Cardiac muscle cell (in vitro differentiated cells and primary cell): ENCODE measurements at places on chromosomes 5 and 9. TPM values are rescaled to one million over a fixed set of nuclear protein-coding genes. Genes with fewer than 3 reads are reported as not detected.
A peak's percentile ranks its signal among the peaks of the same experiment; 100 is the strongest.

DNA sequence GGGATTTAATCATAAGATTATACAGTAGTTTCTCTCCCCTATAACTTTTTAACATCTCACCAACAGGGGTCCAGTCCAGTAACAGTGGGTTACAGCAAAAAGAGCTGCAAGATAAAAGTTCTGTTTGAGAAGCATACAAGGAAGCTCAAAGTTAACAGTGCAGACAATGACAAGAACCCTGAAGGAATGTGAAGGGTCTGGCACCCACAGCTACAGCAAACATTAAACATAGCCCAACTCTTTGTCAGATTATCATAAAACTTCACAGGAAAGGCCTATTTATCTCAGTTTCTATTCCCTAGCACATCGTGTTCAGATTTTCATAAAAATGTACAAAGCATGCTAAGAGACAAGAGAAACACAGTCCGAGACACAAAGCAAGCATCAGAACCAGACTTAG is 309.4 kb downstream of the DIRAS2 start:
- no peaks in the 10 kb centered on the region for H3K36me3 ChIP-seq
- H3K27ac ChIP-seq: peak overlapping the region; percentile 85
- H3K4me1 ChIP-seq: peaks cover 52% of the 10 kb centered on the region
- H3K4me3 ChIP-seq: no peak overlapping the region

GRCh38 chr5:149011084-149011483 is 51.8 kb downstream of the SH3TC2 start:
- no peak overlapping the region for H3K27ac ChIP-seq
- no peak overlapping the region for H3K4me3 ChIP-seq
- no peaks in the 10 kb centered on the region for H3K4me1 ChIP-seq

- no peaks in the 10 kb centered on the region for H3K36me3 ChIP-seq
- no peak overlapping the region for H3K27ac ChIP-seq
- no peaks in the 10 kb centered on the region for H3K27me3 ChIP-seq
- H3K4me1 ChIP-seq: peaks cover 18% of the 10 kb centered on the region
- no peak for DNase-seq
These were observed 203.8 kb downstream of the TSSK1B start for GRCh38 chr5:113230711-113231652.

- H3K27me3 ChIP-seq: no peaks in the 10 kb centered on the region
- H3K4me3 ChIP-seq: no peak overlapping the region
- no peak for DNase-seq
- H3K4me1 ChIP-seq: peaks cover 14% of the 10 kb centered on the region
These were observed 252.9 kb downstream of the MAT2B start for GRCh38 chr5:163758283-163758711.

SPARC gene
- 130 and 216 TPM in 2 replicates for total RNA-seq

DNA sequence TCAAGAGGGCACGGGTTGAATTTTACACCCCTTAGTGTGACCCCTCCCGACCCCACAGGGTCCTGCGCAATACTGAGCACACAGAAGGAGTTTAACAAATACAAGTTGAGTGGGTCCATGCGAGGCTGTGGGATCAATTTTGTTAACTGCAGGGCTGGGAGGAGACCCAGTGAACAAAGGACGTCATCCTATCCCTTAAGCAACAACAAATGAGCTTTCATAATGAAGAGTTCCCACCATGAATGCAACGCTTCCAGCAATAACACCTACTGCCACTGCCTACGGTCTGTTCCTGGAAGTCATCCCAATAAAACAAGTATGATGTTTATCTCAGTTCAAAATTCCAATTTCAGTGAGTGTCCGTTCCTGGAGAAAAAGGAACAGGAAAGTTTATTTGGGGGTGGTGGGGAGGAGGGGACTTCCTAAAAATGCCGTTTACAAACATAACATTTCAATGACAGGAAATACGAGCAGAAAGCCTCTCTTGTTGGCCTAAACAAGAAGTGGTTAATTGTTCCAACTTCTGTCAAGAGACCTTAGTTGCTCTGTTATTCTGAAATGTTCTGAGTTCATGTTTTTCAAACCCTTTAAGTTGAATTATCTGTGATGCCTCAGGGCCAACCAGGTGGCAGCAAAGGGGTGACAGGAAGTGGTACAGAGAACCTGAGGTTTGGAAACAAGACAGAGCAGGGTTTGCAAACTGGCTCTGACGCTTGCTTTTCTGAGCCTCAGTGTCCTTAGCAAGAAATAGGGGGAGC is 65.8 kb upstream of the PLPP6 start:
- no peak overlapping the region for H3K27ac ChIP-seq
- DNase-seq: no peak
- no peaks in the 10 kb centered on the region for H3K4me1 ChIP-seq
- no peaks in the 10 kb centered on the region for H3K36me3 ChIP-seq

DNA sequence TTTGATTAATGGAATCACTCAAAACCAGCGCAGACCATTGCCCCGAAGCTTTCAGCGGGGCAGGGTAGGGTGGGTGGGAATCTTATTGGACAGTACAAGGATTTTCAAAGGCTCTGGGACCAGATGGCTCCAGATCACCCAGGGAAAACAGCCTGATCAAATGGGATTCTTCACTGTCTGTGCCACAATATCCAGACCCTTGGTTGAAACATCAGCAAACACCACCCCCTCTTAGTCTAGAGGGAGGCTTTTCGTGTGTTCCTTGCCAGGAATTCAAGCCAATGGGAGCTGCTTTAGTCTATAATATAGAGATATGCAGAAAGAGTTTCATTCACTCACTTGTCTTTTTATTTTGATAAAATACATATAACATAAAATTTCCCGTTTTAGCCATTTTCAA is 1.7 kb downstream of the GFI1B start:
- H3K27me3 ChIP-seq: peaks cover 49% of the 10 kb centered on the region
- H3K36me3 ChIP-seq: no peaks in the 10 kb centered on the region
- H3K27ac ChIP-seq: no peak overlapping the region
- no peak for DNase-seq
- peaks cover 5% of the 10 kb centered on the region for H3K4me1 ChIP-seq

RAB3C gene
- 0.69 and 1.8 TPM in 2 replicates for total RNA-seq

DNA sequence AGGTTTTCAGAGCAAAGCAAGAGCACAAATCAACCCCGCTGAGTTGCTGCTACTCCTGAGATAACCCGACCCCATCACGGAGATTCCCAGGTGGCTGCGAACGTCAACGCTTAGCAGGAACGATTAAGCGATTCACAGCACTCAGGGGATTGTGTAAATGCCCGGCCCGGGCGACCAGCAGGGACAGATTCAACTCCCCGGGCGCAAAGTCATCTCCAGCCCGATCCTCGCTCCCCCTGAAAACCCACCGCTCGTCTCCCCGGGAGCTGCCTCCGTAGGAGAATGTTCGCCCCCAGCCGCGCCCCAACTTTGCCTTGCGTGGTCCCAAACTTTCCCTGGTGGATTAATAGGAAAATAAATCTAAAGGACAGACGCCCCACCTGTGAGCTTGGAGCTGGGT is 685 bp downstream of the SLC24A2 start:
- H3K36me3 ChIP-seq: no peaks in the 10 kb centered on the region
- peaks cover 71% of the 10 kb centered on the region for H3K27me3 ChIP-seq

GRCh38 chr5:102796498-102796897 is 41.4 kb downstream of the PAM start:
- H3K27ac ChIP-seq: no peak overlapping the region
- no peaks in the 10 kb centered on the region for H3K36me3 ChIP-seq
- H3K27me3 ChIP-seq: no peaks in the 10 kb centered on the region

DNA sequence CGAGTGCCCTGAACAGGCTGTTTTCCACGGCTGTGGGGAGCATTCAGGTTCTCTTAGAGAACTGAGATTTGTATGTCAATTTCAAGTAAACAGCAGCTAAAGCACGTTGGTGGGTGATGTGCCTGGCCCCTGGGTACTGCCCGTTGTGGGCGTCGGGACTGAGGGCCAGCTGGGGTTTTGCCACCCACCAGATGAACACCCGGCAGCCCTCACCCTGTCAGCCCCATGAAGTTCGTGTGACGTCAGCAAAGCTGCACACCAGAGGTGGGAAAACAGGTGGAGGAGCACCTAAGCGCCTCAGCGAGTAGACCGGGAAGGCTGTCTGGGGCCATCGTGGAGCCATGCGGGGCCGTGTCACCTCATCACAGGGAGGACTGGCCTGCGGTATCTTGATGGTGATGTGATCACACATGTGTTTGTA is 9.2 kb downstream of the CEP72 start:
- DNase-seq: no peak
- no peaks in the 10 kb centered on the region for H3K27me3 ChIP-seq
- H3K4me1 ChIP-seq: no peaks in the 10 kb centered on the region

EMB gene
- total RNA-seq: 1.8 and 3.8 TPM in 2 replicates

GRCh38 chr9:90458485-90458884 is 184.1 kb downstream of the DIRAS2 start:
- H3K4me1 ChIP-seq: no peaks in the 10 kb centered on the region
- no peaks in the 10 kb centered on the region for H3K36me3 ChIP-seq
- DNase-seq: no peak

CNTFR gene
- 23.1 and 29.8 TPM in 2 replicates for total RNA-seq

IL33 gene
- total RNA-seq: not detected in 2 replicates

DNA sequence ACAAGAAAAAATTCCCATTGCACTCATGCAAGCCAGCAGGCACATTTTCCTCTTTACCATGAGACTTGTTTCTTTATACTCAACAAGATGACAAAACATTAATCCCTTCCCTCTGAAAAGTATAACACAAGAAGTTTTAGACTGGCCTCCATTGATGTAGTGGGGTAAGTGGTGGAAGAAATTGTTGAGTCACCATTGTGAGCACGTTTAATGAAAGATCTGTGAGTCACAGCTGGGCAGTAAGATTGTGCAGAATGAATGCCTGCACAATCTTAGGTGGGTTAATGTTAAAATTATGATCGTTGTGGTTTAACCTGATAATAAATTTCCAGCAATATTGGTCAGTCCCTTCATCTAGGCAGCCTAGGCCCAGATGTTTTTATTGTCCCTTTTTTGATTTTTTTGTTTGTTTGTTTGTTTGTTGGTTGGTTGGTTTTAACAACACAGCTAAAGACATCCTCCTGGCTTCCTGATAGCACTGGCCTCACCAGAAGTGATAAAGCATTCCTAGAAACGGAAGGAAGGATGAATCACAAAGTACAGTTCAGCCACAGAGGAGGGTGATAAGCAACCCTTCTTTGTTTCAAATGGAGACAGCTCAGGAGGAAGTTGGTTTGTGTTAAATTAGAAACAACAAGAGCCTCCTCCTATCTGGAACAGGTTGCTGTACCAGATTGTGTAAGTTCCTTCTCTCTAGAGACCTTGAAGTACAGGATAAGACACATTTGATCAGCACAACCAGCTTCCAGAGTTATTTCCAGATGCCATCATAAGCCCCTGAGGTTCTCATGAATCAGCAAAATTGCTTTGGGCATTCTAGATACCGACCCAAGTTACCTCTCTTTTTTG is 40.3 kb downstream of the SLC24A2 start:
- H3K4me3 ChIP-seq: no peak overlapping the region
- no peaks in the 10 kb centered on the region for H3K36me3 ChIP-seq
- H3K27ac ChIP-seq: no peak overlapping the region

DNA sequence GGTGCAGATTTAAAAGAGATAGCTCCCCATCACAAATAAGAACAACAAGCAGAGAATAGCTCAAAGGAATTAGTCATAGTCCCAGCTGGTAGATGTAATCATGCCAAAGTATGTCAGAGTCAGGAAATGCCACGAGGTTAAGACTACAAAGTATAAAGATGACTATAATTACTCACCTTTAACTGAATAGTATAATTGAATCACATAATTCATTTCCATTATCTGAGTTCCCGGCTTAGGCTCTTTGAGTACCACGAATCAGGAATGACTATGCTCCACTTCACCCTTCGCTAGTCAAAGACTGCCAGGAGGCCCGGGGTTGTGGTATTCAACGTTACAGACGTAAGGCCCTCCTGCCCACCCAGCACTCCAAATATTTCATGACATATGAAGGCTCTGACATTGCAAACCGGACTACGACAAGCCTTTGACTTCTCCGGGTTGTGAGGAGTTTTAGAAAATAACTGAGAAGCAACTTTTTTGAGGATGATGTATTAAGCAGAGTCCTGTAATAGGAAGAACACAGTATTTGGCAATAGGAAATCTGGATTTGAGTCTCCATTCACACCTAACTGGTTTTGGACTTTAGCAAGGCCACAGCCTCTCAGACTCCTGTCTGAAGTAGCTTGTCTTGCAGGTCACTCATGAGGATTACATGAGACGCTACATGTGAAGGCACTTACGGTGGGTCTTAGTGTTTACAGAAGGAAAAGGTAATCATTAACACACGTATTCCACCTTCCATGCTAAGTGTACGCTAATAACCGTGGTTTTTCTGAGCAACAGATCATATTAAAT is 64.6 kb downstream of the ENC1 start:
- peak; percentile 73 for DNase-seq
- H3K4me3 ChIP-seq: no peak overlapping the region
- H3K36me3 ChIP-seq: no peaks in the 10 kb centered on the region
- H3K27me3 ChIP-seq: no peaks in the 10 kb centered on the region

DNA sequence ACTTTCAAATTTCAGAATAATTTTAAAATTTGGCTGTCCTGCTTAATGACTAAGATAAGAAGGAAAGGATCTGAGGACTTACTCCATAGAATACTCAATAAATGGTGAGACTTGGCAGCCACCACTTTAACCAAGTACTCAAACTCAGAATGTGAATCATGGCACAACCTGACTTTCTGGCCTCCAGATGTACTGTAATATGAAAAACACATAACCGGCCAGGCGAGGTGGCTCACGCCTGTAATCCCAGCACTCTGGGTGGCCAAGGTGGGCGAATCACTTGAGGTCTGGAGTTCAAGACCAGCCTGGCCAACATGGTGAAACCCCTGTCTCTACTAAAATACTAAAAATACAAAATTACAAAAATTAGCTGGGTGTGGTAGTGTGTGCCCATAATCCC is 10.0 kb upstream of the MARCHF6 start:
- H3K27me3 ChIP-seq: no peaks in the 10 kb centered on the region
- H3K27ac ChIP-seq: no peak overlapping the region
- no peaks in the 10 kb centered on the region for H3K4me1 ChIP-seq
- DNase-seq: no peak
